Vagina (tissue), 2 donors: ENCODE measurements at places on chromosomes 7 and 10.

- H3K4me1 ChIP-seq, result peaks cover 19% of the 10 kb centered on the region
- H3K27ac ChIP-seq, result no peak overlapping the region
- no peaks in the 10 kb centered on the region for H3K27me3 ChIP-seq
These were observed 82.6 kb downstream of the CPEB3 start for GRCh38 chr10:92208157-92208720.

GRCh38 chr7:87628780-87629569 lies 777 bp downstream of the RUNDC3B start:
- DNase-seq, result no peak
- peaks cover 21% of the 10 kb centered on the region for H3K4me1 ChIP-seq
- no peaks in the 10 kb centered on the region for H3K27me3 ChIP-seq
- peak overlapping the region; percentile 64 for H3K4me3 ChIP-seq

- H3K36me3 ChIP-seq, result no peaks in the 10 kb centered on the region
- DNase-seq, result no peak
- H3K4me3 ChIP-seq, result no peak overlapping the region
- H3K27me3 ChIP-seq, result no peaks in the 10 kb centered on the region
These were observed 210.7 kb upstream of the PPP2R2D start for GRCh38 chr10:131689954-131690757.

DNA sequence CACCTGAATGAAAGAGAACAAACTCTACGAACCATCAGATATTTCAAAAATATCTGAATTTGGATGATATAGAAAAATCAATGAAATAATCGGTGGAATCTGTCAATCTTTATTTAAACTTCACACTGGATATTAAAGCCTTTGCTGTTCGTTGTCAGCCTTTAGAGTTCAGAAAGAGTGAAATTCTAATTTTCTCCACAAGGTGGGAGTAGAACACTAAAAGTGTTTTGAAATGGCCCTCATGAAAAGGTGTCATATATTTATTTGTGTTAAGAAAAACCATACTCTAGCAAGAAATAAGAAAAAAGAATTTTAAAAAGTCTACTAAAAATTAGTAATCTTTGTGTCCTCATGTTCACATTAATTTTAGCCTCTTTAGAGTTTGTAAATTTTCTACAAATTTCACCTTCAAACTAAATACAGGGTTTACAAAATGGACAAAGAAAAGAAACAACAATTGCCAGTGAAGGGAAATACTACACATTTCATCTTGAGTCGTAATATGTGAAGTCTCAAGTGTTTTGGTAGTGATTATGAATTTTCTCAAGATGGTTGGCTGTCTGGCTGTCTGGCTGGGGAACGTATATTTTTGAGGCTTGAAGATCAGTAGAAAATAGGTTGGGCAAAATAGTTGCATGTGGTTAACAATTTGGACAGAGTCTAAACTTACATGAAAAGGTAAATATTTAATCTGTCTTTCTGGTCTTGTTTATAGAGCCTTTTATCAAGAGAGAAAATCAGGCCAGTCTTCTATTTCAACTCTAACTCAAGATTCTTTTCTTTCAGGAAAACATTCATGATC lies 43.7 kb downstream of the DNAJB9 start:
- H3K4me1 ChIP-seq, result no peaks in the 10 kb centered on the region
- no peaks in the 10 kb centered on the region for H3K36me3 ChIP-seq
- DNase-seq, result no peak
- no peaks in the 10 kb centered on the region for H3K27me3 ChIP-seq
- H3K27ac ChIP-seq, result no peak overlapping the region
- no peak overlapping the region for H3K4me3 ChIP-seq
